ENCODE measurements at places on chromosomes 12 and 14.

DNA sequence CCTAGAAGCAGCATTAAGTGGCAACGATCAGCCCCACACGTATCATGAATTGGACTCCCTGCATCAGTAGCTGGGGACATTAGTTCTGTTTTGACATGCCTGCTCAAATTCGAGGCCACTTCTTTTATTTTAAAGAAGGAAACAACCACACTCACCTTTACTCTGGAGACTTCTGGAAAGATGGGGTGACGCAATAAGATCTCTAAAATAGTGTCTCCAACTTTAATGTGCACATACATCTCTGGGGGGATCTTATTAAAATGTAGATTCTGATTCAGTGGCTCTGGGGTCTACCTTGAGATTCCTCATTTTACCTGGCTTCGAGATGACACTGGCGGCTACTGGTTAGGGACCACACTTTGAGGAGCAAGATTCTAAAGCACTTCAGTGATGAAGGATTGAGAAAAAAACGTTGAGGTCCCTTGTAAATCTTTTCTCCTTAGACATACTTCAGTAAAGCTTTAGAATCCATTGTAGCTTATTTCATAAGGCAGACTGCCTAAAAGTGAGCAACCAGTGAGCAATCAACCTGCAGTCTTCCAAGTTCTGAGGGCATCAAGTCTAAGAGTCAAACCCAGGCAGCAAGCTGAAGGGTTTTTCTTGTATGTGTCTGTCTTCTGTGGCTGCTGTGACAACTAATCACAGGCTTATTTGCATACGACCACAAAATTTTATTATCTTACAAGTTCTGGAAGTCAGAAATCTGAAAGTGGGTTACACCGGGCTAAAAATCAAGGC, 718.6 kb upstream of the TBX3 start:
- DNase-seq, result no peak

GRCh38 chr14:22976620-22977433, 5.5 kb downstream of the AJUBA start:
- no peak for DNase-seq

DNA sequence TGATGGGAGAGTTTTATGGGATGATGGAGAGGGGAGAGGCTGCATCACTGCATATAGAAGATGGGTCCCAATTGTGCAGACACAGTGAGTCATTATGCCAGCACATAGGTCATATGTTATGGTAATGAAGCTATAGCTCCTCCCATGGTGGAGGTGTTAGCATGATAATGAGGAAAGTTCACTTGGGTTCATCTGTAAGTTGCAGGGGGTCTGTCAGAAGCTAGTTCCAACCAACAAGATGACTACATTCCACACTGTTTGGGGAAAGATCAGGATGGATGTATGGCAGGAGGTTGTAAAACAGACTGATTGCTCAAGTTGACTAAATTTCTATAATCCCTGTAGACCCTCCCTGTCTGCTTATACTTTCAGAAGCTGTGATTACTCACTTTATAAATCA, 561.3 kb downstream of the C12orf50 start:
- no peak for DNase-seq

DNA sequence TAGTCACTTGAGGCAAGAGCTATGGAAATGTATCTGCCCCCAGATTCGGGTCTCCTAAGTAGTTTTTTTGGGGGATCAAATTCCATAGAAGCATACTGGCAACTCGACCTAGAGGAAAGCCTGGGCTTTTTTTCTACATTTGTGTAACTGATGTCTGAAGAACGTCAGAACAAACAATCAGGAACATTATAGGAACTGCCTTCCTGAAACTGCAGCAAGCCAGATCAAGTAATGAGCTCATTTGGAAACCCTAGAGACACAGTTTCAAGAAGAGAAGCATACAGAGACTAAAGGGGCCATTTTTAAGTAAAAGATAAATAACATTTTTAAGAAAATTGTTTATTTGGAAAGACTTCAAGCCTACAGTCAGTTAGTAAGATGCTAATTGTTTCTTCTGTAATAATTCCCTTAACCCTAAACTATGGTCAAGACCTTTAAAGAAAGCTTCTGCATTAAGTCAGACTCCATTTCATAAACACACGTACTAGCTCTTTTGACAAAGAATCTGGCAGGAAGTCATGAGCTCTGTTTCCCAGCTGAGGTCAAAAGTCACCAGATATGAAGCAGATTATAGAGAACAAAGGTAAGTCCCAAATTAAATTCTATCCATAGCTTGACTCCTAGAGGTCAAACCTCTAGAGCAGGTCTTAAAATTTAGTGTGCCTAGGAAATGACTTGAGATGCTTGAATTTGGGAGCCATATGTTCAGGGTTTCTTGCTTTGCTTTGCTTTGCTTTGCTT, 112.8 kb downstream of the EGLN3 start:
- DNase-seq, result no peak

- no peak for DNase-seq
Observed at GRCh38 chr12:69512820-69513219, 42.6 kb downstream of the FRS2 start.

DNA sequence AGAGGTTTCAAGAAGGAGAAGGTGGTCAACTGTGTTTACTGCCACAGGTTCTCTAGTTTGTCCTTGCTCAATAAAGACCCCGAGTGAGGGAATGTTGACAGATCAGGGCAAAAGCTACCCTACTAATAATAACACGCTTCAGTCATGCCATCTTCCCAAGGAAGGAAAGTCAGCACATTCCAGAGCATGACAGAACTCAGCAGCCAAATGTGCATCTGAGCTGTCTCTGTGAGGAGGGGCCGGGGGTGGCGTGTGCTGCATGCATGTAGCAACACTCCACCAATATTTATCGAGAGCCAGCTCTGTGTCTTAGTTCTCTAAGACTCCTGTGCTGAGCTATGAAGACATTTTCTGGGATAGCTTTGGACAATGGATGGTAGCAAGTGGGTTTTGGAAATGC, 260.4 kb downstream of the DPF3 start:
- DNase-seq, result no peak

- no peak for DNase-seq
Observed at GRCh38 chr12:118480235-118480634, 103.9 kb downstream of the SUDS3 start.

DNA sequence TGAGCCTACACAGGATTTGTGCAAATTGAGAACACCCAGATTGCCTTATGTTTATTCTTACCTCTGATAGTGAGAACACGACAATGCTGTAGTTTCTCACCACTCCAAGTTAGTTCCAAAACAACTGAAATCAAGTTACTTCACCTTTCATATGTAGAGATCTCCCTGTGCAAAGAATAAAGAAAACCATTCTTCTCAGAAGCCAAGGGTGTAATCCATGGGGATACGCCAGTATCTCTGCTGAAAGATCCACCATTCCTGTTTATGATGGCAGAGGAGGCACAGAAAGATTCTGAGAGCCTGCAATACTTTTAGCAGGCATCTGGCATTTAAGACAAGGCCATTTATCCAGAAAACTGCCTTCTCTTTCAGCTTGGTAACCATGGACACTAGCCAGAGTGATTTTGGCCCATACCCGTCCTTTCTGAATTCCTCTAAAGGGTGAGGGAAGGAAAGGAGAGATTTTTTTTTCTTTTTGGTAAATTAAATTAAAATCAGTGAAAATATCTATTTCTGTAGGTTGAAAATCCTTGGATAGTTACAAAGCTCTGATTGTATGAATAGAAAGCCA, 355.4 kb upstream of the FAR2 start:
- DNase-seq, result no peak

- no peak for DNase-seq
Observed at GRCh38 chr14:75306927-75307699, 28.5 kb downstream of the FOS start.

GRCh38 chr14:68340262-68340661, 452.6 kb downstream of the ZFP36L1 start:
- no peak for DNase-seq

- DNase-seq, result no peak
Observed at GRCh38 chr14:76965232-76965631, 63.3 kb downstream of the IRF2BPL start.

- DNase-seq, result no peak
Observed at GRCh38 chr12:26848156-26848825, 15.3 kb upstream of the ITPR2 start.
